GM12865 (cell line): ENCODE measurements at places on chromosomes 7 and 10.

DNA sequence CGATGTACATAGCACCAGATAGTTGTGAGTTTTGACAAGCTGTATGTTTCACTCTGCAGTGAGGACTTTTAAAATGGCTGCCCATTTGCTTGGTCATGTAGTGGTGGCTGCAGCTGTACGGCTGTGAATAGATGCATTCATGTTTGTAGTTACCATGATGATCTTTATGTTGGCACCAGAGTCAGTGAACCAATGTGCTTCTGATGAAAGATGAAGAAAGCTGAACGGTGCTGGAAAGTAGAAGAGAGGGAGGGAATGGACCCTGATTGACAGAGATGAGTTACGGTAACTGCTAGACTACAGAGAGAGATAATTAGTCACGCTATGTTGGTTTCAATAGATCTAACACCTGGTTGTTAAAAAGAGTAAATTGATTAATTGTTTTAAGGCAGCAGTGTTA lies 256.8 kb downstream of the CELF2 start:
- no peak for DNase-seq

- DNase-seq, result no peak
These were observed 37.2 kb downstream of the HEPACAM2 start for GRCh38 chr7:93188870-93189634.

GRCh38 chr10:97584060-97584797 lies at the start of gene HOGA1:
Gene HOGA1, plus strand, starts transcription at chr10:97584389. Its CDS starts 315 bp downstream, at chr10:97584704.
- DNase-seq, result peak; percentile 38

- DNase-seq, result peak; percentile 46
These were observed 42.4 kb upstream of the FAM20C start for GRCh38 chr7:149791-150636.

- no peak for DNase-seq
These were observed 65.9 kb downstream of the GOLGA7B start for GRCh38 chr10:97915346-97916131.

DNA sequence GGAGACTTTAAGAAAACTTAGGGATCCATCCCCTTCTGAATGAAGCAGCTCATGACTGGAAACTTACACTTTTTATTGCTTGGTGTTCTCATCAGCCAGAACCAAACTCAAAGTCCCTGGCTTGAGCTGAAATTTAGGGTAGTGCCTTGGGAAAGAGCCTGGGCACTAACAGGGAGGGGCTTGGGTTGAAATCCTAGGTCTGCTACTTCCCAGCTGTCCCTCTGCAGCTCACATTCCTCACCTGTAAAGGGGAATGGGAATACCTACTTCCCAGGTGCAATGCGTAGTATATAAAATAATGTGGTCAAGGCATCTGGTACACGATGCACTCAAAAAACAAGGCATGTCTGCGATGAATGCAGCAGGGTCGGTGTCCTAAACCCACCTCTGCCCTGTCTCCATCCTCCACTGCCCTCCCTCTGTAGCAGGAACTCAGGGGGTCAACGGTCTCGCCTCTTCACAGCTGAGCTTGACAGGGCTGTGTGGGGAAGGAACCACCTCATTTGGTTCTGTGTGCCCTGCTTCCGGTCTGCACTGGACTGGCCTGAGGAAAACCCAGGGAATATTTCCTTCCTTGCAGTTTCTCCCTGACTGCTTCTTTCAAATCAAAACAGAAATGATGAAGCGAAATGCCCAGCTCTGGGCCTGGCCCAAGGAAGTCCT lies 80.0 kb downstream of the COBL start:
- DNase-seq, result no peak

DNA sequence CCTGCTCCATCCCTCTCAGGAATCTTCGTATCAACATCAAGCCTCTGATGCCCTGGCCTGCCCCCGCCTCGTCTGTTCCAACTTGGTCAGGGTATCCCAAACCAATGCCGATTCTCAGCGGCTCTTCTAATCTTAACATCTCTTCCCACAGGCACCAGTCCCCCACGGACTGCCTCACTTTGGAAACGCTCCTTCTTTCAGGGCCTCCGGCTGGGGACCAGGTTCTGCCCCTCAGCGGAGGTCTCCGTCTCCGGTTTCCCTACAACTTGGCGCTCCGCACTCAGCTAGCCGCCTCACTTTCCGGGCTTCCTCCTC lies 488 bp downstream of the ABCF2 start:
- DNase-seq, result no peak

GRCh38 chr7:50203521-50203920 lies 101.0 kb upstream of the IKZF1 start:
- no peak for DNase-seq

DNA sequence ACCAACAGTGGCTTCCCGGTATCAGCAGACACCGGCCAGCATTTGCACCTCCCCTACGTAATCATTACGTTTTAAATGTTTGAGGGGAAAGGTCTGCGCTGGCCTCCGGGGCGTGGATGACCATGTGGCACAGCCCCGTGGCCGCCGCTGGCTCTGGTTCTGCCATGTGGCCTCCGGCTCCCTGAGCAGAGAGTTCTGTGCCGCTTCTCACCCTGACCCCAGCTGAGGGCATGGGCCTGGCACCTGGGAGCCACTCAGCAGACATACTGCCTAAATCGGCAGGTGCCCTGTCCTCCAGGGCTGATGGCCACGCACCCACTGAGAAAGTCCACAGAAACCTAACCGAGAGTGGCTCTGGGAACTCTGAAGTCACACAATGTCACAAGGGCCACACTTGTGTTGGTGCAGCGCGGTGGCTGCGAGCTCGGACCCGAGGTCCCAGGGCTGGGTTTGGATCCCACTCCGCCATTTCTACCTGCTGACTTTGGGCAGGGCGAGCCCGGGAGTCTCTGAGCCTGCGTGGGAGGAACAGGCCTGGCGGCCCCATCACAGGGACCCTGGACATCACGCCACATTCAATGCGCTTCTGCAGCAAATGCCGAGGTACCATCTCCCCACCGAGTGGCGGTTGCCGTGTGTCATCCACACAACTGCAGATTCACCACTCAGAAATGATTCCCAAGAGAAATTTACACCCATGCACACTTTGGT lies 25.3 kb downstream of the CFAP46 start:
- DNase-seq, result no peak

GRCh38 chr7:46100521-46100920 lies 179.4 kb upstream of the IGFBP3 start:
- DNase-seq, result no peak

DNA sequence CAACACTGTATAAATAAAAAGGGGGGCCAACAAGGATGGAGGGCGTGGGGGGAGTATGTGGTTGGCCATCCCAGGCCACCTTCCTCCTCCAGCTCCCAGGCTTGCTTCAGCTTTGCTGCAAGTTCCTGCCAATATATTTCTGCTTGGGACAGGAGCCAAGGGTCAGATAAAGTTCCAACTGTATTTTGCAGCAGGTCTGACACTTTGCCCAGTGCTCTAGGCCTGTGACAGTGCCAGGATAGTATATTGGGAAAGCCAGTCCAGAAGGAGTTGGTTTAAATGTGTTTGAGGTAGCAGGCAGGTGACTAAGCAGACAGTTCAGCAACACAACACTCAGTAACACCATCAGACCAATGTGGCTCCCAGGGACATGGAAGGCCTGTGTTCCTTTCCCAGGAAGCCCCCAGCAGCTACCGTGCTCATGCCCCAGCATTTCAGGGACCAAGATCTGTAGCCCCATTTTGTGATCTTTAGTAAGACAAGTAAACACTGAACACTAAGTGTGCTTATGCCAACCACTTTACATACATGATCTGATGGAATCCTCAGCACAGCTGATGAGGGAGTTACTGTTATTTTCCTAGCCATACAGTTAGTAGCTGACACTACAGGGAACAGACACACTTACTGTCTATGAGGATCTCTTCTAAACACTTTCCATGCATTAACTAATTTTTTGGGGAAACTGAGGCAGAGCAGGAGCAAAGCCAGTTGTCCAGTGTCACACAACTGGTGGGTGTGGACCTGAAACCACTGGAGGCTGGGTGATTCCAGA lies 38.9 kb downstream of the DNAJB12 start:
- DNase-seq, result no peak

- DNase-seq, result no peak
These were observed 10.8 kb upstream of the OR6V1 start for GRCh38 chr7:143041346-143041745.

DNA sequence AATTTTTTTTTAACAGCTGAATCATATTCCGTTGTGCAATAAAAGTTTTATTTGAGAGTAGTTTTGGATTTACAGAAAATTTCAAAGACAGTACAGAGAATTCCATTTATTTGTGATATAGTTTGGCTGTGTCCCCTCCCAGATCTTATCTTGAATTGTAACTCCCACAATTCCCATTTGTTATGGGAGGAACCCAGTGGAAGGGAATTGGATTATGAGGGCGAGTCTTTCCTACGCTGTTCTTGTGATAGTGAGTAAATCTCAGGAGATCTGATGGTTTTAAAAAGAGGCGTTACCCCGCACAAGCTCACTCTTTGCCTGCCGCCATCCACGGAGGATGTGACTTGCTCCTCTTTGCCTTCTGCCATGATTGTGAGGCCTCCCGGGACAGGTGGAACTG lies 228.0 kb upstream of the MAGI2 start:
- DNase-seq, result no peak

GRCh38 chr10:102593074-102593803 lies 51.0 kb upstream of the TRIM8 start:
- DNase-seq, result no peak

DNA sequence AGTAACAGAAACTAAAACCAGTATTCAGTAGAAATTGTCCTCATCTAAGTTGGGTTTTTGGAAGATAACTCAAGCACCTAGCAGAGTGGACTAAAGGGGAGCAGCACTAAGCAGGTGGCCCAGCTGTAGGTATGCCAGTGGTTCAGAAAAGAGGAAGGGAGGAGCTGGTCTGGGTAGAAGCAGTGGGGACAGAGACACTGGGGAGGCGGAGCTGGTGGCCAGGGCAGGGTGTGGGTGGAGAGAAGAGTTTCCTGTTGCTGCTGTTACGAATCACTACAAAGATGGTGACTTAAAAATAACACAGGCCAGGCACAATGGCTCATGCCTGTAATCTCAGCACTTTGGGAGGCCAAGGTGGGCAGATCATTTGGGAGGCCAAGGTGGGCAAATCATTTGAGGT lies 136.2 kb downstream of the WDR11 start:
- peak; percentile 47 for DNase-seq

GRCh38 chr10:99172128-99172738 lies 63.4 kb downstream of the HPSE2 start:
- peak; percentile 29 for DNase-seq

DNA sequence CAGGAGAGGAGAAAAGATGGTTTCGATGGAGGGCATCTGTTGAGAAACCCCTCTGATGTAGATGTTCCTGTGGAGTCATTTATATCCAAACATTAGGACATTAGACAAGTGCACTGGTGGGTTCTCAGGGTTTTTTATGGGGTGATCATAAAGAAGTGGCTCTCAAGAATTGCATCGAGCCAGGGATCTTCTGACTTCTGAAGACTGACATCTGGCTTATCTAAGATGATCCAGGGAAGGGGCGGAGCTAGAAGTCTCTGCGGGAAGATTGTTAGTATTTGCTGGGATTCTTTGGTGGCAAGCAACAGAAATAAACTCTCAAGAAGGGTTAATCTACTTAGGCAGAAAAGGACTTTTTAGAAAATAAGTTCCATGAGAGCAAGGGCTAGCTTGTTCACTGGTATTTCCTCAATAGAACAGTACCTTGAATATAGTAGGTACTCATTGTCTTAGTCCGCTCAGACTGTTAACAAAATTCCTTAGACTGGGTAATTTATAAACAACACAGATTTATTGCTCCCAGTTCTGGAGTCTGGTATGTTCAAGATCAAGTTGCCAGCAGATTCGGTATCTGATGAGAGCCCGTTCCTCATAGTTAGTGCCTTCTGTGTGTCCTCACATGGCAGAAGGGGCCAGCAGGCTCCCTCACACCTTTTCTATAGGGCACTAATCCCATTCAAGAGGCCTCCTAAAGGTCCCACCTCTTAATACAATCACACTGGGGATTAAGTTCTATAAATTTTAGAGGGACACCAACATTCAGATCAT lies 28.5 kb upstream of the SYPL1 start:
- no peak for DNase-seq

DNA sequence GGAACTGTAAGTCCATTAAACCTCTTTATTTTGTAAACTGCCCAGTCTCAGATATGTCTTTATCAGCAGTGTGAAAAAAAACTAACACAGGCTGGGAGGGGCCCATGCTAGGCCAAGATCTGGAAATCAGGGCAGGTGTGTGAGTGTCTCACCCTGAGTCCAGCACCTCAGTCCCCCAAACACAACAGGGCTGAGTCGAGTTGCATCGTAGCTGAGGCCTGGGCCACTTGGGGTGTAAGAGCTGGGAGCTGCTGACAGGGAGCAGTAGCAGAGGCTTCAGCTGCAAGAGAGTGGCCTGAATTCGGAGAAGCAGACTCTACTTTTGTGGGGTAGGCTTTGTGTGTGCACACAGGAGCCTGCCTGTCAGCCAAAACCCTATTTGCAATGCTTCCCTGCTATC lies 553.1 kb downstream of the PTPRN2 start:
- DNase-seq, result no peak

- no peak for DNase-seq
These were observed 314.8 kb downstream of the POM121L12 start for GRCh38 chr7:53350241-53350640.

DNA sequence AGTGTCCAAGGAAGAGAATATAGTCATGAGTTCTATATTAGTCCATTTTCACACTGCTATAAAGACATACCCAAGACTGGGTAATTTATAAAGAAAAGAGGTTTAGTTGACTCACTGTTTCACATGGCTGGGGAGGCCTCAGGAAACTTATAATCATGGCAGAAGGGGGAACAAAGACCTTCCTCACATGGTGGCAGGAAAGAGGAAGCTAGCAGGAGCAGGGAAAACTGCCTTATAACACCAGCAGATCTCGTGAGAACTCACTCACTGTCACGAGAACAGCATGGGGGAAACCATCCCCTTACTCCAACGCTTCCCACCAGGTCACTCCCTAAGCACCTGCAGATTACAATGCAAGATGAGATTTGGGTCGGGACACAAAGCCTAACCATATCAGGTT lies 139.0 kb upstream of the ZNF438 start:
- no peak for DNase-seq

DNA sequence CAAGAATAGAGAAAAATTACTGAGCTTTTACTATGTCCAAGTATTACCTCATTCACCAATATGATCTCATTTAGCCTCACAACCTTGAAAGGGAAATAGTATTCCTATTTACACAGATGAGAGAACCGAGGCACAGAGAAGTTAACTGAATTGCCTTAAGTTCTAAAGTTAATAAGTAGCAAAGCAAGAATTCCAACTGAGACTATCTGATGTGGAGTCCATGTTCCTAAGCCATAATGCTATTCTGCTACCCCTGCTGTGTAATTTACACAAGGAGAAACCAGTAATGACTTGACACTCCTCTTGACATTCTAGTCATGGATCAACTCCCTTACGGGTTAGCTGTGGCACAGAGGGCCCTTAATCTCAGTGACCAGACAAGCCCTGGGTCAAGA lies 60.7 kb downstream of the ABCB4 start:
- no peak for DNase-seq

DNA sequence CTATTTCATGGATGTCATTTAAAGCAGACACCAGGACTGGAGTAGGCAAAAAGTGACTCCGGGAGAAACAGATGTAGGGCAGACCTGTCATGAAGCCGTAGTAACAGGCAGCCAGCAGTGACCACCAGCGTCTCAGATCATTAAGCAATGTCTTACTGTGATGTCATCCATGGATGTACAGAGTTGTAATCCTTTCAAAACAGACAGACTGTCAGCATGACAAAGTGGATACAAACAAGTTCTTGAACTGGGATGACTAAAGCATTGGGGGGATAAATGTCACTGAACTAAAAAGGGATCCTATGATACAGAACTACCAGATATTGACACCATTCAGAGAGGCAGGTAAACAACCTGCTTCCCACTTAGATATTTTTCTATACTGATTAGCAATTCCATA lies 675.5 kb downstream of the PARD3 start:
- DNase-seq, result no peak
